Thoracic aorta (tissue), 2 donors: ENCODE measurements at places on chromosomes 2 and 18. TPM values are rescaled to one million over a fixed set of nuclear protein-coding genes. Genes with fewer than 3 reads are reported as not detected.

- no peak for DNase-seq
Measured at GRCh38 chr18:8561123-8561910, 47.9 kb upstream of the RAB12 start.

Gene THSD7B
- total RNA-seq = 0.95 TPM

DNA sequence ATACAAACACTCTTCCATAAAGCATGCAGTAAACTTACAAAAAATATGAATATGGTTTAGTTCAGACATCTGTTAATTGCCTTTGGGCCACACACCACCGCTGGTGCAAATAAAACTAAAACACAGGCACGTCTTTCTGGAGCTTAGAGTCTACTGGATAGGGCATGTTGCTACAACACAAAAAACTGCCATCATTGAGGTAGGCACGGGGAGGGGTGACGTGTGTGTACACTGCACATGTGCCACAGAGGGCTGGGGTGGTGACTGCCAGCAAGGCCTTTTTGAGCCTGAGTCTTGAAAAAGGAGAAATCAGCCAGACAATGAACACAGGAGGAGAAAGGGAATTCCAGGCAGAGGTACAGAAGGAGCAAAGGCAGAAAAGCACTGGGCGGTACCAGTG lies 5.1 kb downstream of the SERPINE2 start:
- DNase-seq = no peak

Gene CD8A
- total RNA-seq = 3.4 TPM

GRCh38 chr2:204012072-204012653 lies 75.6 kb downstream of the ICOS start:
- DNase-seq = no peak

DNA sequence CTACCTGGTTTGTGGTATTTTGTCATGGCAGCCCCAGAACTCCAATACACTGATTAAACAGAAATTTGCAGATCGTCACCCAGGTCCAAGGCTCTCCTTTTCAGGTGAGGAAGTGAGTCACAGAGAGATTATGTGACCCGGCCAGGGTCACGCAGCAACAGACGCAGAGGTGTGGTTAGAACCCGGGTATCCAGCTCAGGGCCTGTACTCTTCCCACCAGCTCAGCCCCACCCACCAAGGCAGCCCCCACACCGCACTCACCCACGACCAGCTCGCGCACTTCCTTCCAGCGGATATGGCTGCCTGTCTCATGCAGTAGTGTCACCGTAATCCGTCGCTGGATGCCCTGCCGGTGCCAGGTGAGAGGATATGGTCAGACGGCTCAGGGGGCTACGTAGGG lies 48.1 kb downstream of the AQP12A start:
- DNase-seq = no peak

DNA sequence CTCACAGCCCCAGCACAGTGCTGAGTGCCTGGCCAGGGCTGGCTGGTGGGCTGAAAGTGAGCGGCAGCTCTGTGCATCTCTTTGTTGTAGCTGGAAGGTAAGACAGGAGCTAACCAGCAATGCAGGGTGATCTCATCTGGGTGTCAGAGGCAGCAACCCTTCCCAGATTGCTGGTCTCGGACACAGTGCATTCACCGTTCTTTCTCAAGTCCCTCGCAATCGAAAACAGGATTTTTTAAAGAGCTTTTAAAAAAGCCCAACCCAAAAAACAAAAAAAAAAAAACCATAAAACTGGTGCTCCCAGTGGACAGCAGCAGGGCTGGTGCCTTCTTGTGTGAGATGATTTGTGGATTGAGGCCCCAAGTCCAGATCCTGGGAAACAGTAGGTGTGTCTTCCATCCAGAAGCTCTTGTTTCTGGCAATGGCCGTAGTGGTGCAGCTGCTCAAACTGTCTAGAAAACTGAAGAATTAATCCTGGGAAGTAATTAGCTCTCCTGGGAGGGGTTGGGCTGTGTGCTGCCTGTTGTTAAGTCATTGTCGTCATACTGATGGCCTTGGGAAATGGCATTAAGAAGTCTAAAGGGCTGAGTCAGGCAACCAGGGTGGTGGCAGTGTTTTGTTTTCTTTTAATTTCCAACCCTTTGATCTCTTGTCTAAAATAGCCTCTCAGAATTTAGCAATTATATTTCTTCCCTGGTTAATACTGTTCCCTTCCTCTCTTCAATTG lies 156.7 kb downstream of the KLHL29 start:
- DNase-seq = no peak

DNA sequence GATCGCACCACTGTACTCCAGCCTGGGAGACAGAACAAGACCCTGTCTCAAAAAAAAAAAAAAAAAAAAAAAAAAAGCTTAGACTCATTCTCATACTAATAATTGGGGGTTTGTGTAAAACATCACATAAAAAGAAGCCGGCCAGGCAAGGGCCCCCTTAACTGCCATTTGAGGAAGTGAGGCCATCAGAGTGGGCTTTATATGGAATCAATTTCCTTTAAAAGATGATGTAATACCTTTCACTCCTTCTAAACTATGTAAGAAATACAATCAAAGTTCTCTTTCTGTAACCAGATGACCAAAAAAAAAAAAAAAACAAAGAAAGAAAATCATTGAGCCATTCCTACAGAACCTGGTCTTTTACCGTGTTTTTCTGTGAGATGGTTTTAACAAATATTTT lies 13.1 kb upstream of the GPR55 start:
- no peak for DNase-seq

DNA sequence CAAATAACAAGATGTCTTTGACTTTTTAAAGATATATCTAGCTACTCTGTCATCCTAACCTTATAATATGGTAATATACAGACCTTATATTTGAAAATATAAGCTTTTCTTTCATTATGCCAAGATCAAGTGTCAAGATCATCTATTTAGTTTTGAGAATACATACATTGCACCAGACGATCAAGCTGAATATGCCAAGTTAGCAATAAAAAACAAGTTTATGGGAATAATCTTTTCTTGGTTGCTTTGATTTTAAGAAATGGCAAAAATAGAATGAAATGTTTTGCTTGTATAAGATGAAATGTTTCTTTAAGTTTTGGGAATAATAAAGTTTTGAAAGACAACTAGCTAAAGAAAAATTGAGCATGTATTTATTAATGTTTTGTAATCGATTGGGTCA lies 163.8 kb downstream of the DPP4 start:
- DNase-seq = no peak

DNA sequence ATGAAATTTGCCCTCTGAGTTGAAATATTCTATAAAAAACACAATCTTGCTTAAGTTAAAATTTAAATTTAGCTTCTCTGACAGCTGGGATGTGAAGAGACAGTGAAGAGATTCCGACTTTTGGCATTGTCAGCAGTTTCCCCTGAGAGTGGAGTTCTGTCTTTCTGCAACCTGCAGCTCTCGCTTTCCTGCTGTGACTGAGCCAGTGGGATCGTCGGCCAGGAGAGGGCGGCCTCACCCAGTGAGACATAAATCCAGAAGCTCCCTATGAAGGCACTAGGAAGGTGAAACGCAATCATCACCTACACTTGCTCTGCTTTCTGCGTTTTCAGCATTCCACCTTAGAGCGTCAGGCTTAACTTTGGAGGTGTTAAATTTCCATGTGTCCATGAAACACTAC lies 75.4 kb upstream of the HNMT start:
- DNase-seq = no peak

Gene CD8B2
- total RNA-seq = not detected

Gene CCDC148
- total RNA-seq = 0.71 TPM

DNA sequence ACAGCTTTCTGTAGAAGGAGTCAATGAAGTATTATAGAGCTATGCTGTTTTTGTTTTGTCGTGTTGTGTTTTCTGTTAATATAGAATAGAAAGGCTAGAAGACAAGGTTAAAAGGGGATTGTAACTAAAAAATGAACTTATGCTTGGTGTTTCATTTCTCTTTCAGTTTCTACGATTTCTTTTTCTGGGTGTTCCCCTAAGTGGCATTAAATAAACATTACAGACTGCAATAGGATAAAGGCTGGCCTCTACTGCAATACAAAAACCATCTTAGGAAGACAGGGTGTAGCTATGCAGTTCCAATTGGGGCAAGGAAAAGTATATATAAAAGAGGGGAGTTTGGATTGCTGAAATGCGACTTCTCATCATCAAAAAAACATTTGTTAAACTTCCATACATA lies 1609.7 kb upstream of the ACVR2A start:
- DNase-seq = no peak

GRCh38 chr2:225693259-225693658 lies 293.7 kb downstream of the NYAP2 start:
- no peak for DNase-seq

DNA sequence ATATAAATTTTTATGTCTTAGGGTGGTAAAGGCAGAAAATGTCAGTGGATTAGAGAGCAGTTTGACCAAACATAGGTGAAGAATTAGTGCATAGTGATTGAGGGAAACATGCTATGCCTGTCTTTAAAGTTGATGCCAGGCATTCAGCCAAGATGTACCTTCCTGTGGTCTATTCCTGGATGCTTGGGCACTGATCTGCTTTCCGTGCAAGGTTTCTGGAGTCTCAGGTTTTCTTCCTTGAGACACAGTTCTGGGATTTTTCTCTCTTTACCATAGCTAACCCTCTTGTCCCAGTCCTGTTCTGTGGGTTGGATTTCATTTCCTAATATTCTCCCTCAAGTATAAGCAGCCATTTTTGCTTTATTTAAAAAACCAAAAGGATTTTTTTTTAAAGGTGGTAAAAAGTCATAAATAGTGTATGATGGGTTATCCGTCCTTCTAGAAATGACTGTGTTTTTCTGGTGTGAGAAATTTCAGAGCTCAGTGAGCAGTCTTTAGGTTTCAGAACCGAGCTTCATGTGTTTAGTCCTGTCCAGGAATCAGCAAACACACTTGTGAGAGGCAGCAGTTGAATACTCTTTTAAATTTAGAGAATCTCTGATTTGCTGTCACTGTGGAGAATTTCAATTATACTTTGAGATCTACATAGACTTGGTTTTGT lies 43.0 kb upstream of the CYBRD1 start:
- DNase-seq = no peak

Gene ANO7
- total RNA-seq = 1.2 TPM

DNA sequence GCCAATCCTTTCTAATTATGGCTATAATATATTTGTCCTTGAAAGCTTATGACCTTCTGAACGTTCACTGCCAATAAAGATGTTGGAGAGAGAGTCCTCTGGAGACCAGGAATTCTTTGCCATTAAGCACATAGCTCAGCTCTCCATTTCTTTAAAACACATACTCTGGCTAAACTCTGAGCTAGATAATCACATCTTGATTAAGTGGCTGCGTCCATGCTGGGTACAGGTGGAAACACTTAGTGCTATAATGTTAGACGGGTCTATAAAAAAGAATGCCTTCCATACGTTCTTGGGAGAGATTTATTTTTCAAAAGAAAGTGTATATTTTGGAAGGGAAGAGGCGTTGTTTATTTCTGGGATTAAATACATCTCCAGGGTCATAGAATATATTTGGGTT lies 314.5 kb downstream of the LPIN1 start:
- no peak for DNase-seq

GRCh38 chr18:59902993-59903610 lies 3.3 kb downstream of the PMAIP1 start:
- no peak for DNase-seq

DNA sequence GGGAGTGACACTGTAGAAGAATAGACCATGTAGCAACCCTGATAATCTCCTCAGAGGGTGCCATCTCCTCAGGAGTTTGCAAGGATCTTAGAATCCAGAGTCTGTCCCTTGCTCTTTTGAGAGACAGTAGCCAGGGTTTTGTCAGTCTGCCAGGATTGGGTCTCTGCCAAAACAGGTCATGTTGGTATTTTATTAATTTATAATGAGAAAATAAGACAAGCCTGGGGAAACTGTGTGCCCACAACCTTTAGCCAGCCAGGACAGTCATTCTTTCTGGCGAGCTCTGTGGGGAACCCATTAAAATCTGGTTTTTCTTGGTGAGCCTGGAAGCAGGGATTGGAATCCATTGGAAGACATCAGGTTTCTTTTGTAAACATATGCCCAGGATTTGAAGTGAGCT lies 78.6 kb downstream of the PTPRM start:
- DNase-seq = no peak

DNA sequence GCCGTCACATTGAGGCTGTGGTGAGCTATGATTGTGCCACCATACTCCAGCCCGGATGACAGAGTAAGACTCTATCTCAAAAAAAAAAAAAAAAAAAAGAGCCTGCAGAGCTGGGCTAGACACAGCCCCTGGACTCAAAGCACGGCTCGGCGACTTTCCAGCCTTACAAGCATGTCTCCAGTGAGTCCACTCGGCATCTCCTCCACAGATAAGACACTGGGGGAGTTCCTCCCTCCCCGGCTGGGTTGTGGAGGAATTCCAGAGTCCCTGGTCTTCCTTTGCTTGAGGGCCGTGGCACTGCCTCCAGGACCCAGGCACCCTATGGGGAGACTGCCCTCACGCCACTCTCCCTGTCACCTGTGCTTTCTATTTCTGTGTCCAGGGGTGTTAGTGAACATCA lies 30.9 kb upstream of the RPL31 start:
- no peak for DNase-seq

- no peak for DNase-seq
Measured at GRCh38 chr2:222506230-222506935, 82.0 kb downstream of the SGPP2 start.

GRCh38 chr2:67065046-67065445 lies 332.1 kb upstream of the ETAA1 start:
- DNase-seq = no peak

Gene HRH4
- total RNA-seq = not detected

DNA sequence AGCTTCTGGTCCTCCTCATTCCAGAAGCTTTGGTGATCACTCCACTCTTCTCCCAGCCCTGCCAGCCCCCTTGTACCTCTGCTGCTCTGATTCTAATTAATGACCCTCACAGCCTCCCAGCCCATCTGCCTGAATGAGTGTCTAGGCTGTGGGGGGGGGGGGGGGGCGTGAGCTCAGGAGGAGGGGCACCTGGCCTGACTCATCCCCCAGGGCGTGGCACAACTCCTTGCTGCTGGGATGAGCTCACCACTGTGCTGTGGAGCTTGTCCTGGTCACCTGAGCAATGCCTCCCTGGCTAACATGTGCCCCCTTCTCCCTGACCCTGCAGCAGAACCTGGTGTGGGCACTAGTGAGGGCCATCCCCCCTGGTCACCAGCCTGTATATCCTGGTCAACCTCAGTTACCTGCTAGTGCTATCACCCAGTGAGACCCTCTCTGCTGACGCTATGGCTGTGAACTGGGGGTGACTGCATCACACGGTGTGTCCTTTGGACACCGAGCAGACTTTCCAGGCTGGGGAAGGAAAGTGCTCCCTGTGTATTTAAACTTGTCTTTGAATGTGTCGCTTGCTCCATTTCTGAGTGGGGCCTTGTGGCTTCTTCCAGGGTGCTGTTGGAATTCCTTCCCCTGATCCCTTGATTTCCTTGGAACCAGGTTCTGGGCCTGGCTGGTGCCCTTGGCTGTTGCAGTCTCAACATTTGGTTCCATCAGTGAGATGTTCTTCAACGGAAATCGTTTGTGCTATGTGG lies 41.5 kb upstream of the PUM2 start:
- DNase-seq = no peak

Gene CCDC178
- total RNA-seq = 1.6 TPM

DNA sequence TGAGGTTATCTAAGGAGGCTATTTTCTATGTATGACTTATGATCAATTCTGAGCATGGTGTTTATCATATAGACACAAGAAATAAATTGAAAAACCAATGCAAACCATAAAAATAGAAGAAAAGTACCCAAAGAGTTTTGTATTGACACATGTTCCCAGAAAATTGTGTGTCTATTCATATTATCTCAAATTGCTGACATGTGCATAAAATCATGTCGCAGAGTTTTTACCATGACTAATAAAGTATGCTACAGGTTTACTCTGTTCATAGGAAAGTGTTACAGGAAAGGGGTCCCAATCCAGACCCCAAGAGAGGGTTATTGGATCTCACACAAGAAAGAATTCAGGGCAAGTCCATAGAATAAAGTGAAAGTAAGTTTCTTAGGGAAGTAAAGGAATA lies 290.7 kb upstream of the NRXN1 start:
- no peak for DNase-seq

Gene DSG4
- total RNA-seq = not detected
